COLO829 (cell line): ENCODE measurements at places on chromosomes 6 and 20.

DNA sequence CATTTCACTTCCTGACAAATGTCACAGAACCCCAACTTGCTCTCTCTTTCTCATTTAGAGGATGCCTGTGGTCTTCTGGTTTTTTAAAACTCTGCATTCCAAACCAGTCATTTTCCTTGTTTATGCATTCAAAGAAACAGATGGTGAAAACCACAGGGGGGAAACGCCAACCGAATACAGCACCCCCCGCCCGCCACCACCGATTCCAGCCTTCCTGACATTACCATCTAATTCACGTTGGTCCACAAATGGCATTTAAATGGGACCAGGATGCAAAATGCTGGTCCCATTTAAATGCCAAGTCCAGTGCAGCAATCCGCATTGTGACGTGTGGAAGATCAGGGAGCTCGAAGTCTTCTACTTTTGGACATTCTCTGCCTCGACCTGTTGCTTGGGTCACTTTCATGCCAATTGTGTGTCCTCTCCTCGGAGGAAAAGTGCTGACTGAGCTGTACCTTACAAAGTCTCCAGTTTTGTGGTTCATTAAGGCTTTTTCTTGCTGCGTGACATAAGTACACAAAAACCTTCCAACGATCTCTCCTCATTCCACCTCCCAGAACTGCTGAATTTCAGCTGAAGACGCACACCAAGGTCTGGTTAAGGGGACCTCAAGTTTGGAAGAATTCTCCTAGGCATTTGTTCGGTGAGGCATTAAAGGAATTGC, 35.8 kb downstream of the NEDD9 start:
- no peak for DNase-seq

GRCh38 chr20:10671919-10672623, 1.7 kb downstream of the JAG1 start:
- DNase-seq = no peak

- DNase-seq = no peak
Observed at GRCh38 chr6:45431317-45432065, 53.8 kb upstream of the SUPT3H start.

- DNase-seq = no peak
Observed at GRCh38 chr6:30601436-30601814, 15.6 kb downstream of the PPP1R10 start.

DNA sequence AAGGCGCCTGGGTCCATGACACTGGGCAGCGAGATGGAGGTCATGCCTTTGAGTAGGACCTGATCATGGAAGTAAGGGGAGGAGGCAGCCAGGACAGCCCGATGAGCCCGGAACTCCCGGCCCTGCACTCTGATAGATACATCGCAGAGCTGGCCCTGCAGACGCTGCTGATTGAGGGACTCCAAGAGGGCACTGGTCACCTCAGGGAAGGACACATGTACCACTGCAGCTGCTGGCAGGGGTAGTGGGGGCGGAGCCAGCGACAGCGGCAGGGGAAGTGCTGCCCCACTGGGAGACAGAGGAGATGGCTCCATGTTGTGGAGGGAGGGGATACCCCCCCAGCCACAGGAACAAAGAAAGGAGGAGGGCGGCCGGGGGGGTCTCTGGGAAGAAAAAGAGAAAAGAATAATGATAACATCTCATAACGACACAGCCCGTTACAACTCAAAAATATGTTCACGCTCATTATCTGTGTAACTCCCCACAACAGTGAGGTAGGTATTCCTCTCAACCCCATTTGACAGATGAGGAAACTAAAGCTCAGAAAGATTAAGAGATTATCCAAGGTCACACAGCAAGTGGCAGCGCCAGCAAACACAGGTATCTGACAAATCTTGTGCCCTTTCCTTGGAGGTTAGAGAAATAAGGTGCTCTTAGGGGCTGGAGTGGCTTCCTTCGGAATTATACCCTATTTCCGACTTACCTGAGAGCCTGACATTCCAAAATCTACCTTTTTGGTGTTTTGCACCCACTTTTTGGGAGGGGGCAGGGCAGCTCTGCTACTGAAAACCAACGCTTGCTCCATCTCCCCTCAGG, 733 bp downstream of the ZBTB22 start:
- no peak for DNase-seq

DNA sequence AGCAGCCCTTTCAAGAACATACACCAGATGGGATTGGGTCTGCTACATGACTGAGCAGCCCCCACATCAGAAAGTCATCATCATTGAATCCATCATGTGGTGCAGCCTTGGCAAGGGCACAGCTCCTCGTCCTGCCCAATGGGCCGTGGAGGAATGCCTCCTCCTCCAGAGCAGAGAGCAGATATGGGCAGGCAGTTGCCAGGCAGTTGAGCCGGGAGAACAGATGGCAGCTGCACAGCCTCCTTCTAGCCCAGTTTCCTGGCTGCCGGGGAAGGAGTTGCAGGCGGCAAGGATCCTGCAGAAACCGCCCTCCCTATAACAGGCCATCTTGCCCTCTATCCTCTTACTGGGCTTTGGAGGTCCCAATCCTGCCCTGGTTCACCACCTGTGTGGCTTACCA, 11.9 kb upstream of the ZFAND3 start:
- DNase-seq = no peak

DNA sequence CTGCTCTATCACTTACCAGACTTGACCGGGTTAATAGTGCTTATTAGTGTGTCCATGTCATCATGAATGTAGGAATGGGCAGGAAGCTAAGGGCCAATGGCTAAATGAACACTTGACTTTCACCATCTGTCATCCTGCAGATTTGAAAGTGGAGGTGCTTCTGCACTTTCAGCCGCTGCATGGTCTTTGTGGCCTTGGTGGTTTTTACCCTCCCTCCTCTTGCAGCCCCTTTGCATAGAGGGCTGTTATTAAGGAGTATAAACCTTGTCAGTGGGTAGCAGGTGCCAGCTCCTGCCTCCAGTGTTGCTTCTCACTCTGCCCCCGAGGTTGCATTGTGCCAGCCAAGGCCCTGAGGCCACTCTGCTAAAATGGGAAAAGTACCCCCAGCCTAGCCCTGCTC, 122.2 kb upstream of the TNFAIP3 start:
- no peak for DNase-seq

- DNase-seq = no peak
Observed at GRCh38 chr20:10668677-10669368, 5.0 kb downstream of the JAG1 start.

GRCh38 chr20:1266167-1266973, at the start of gene SNPH:
SNPH (plus strand) TSS chr20:1266294; CDS start chr20:1296240, 29,946 bp downstream.
- DNase-seq = no peak

DNA sequence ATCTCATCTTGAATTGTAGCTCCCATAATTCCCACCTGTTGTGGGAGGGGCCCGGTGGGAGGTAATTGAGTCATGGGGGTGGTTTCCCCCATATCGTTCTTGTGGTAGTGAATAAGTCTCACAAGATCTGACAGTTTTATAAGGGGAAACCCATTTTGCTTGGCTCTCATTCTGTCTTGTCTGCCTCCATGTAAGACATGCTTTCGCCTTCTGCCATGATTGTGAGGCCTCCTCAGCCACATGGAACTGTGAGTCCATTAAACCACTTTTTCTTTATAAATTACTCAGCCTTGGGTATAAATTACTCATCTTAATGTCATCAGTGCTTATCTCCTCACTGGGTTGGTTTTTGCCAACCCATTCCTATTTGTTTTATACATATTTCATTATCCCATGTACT, 142.0 kb upstream of the GMDS start:
- DNase-seq = no peak

GRCh38 chr6:78864957-78865356, 2.4 kb upstream of the IRAK1BP1 start:
- DNase-seq = no peak

- no peak for DNase-seq
Observed at GRCh38 chr6:157218371-157219198, 104.7 kb downstream of the TMEM242 start.

DNA sequence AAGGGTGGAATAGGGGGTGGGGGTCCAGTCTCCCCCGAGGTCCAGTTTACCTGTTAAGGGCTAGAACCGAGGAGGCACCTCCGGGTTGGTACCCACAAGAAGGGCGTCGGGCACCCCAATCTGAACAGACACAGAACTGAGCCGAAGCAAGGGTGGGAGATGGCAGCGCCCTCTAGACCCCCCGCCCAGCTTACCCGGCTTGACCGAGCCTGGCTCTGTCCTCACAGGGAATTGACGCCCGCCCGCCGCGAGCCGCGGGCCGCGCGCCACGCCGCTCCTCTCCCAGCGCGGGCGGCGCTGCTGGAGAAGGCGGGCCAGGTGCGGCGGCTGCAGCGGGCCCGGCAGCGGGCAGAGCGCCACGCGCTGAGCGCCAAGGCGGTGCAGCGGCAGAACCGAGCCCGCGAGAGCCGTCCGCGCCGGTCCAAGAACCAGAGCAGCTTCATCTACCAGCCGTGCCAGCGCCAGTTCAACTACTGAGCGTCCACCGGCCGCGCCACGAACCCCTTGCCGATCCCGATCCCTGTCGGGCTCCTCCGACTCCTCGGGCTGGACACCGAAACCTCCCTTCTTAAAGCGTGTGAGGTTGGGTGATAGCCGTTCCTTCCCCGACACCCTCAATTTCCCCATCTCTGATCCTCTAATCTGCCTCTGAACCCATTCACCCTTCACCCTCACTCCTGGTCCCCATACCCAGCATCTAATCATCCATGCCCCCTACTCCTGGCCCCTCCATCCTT, 5.9 kb downstream of the TP53INP2 start:
- no peak for DNase-seq

GRCh38 chr6:149306967-149307366, 10.5 kb upstream of the TAB2 start:
- no peak for DNase-seq

DNA sequence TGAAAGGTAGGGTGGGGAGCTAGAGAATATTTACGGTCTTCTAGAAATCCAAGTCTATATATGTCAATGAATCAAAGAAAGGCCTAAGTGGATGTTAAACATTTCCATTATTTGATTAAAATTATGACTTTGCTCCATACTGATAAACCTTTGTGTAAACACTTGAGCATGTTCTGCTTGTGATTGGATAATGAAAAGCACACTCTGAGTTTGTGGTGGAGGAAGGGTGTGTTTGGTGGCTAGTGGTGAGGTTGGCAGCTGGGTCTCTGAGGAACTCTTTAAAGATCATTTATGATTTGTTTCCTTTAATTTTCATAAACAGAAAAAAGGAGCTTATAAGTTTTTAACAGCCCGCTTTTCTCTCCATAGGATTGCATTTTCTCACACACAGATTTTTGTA, 84.7 kb downstream of the RFPL4B start:
- DNase-seq = no peak

GRCh38 chr20:35122756-35123405, 24.3 kb downstream of the EDEM2 start:
- DNase-seq = no peak

GRCh38 chr6:113148566-113148965, 708.6 kb upstream of the MARCKS start:
- no peak for DNase-seq
